Panc1 (cell line): ENCODE measurements at places on chromosomes 3 and 15. TPM values are rescaled to one million over a fixed set of nuclear protein-coding genes. Genes with fewer than 3 reads are reported as not detected.

DNA sequence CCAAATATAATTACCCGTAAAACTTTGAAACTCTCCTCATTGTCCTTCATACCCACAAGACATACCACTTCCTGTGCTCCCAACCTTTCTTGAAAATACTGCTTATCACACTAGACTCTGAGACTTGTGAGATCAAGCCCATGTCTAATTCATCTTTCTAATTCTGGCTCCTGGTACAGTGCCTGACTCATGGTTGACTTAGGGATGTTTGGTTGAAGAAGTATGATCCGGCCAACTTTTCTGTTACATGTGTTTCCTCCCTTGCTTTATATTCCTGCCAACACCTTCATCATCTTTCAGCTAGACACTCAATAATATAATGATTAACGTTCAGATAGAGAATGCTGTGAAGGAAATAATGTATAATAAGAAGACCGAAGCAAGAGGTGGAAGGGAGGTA lies 58.2 kb downstream of the MEX3B start:
- DNase-seq = no peak

- no peak for DNase-seq
Measured at GRCh38 chr3:162601101-162601670, 1104.6 kb downstream of the OTOL1 start.

GRCh38 chr3:141057436-141057835 lies 6.3 kb downstream of the SPSB4 start:
- DNase-seq = no peak

- no peak for DNase-seq
Measured at GRCh38 chr15:43253431-43254403, 13.0 kb downstream of the TGM5 start.

DNA sequence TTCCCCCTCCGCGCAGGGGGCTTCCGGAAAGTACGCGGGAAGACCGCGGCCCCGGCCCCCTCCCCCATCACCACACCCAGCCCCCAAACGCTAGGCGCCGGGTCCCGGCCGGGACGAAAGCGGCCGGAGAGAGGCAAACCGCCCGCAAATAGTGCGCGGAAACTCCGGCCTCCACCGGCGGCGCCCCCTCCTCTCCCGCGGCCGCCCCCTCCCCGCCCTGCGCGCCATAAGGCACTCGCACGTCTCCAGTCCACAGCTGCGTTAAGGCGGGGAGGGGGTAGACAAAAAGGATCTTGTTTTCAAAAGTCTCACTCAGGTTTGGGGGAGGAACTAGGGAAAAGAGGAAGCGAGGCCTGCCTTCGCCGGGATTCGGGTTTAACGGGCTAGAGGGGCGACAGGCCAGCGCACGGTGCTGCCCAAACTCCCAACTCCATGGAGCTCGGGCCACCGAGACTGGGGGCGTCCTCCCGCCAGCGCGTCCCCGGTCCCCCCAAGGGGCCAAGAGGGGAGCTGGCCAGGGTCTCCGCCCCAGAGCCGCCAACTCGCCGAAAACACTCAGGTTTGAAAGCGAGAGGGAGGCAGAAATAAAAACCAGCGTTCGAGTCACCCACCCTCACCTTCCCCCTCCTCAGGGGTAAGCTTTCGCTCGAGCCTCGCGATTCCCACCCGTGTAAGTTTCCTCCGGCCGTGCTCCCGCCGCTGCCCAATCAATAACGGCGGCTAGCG lies 1.8 kb downstream of the ANP32A start:
- no peak for DNase-seq

DNA sequence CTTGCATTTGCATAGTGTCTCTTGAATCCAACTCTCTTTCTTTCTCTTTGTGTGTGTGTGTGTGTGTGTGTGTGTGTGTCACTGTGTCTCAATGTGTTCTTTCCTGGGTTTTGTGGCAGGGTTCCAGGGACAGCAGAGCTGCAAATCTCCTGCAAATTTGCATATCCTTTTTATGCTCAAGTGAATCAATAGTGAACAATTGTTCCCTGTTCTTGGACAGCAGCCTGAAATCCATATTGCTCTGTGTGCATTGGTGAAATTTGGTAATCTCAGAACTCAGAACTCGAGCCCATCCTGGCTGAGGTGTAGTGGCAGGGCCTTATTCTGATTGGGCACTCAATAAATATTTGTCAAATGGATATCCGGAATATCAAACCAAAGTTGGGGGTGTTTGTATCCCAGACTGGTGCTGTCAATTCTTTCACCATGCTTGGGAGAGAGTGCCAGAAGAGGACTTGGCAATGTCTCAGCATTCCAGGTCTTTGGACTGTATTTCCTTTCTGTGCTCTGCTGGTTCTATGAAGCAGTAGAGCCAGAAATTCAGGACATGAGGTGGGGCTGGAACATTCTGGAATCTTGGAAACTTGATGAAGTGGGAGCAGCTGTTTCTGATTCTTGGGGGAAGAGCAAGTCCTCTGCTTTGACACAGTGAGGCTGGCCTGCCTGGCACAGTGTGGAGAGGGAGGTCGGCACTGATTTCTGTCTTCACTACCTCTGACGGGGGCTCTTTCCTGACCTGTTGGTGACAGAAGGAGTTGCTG lies 380.6 kb upstream of the C2CD4B start:
- DNase-seq = no peak

DNA sequence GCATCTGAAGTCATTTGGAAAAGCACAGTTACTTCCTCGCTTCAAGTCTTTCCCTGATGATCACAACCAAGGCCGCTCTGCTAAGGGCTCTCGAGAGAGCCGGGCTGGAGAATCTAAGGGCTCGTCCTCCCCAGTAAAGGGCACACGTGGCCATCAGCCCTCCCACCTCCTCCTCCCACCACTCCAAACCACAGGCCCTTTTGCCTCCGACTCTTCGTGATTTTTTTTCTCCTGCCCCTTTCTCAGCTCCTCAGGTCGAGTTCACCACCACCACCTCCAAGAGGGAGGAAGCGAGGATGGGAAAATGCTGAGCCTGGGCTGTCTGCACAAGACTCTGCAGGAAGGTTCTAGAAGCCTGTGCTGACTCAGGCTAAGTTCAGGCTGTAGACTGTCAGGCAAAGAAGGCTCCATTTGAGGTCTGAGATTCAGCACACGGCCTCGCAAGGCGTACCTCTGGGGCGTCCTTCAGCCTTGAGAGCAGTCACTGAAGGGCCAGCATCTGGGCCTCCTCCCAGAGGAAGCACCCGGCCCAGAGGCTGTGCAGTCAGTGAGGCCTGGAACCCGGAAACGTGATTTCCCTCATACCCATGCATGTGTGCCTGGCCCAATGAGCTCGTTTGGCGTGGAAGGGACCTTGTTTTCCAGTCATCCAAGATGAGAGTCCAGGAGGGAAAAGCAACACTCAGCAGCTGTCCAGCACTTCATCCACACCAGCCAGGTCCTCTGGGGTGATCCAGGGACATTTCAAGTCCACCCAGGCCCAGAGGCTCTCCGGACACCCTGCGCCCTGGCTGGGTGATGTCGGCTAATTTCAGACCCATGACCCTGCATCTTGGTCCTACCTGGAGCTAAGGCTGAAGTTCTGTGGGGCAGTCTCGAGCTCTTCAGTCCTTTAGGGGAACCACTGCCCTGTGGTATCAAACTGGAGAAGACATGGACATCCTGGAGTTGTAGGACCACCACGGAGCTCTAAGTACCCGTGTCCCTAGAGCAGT lies 196.8 kb downstream of the XXYLT1 start:
- no peak for DNase-seq

- no peak for DNase-seq
Measured at GRCh38 chr15:39668457-39668856, 87.6 kb downstream of the THBS1 start.

DNA sequence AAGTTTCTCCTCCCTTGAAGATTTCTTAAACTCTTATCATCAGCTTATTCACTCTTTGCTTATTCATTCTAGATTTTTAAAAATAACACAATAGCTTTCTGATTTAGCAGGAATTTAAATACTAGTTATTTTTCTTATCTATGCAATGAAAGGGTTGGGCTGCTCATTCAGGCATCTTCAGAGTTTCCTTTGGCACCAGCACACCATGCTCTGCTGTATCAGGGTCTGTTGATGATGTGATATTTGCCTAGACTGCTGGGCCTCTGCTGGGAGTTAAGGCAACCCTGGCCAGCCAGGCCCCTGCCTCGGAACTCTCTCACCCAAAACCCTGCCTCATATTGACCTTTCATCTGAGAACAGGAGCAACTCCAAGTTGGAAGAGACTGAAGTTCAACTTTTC lies 35.0 kb downstream of the DRD3 start:
- DNase-seq = no peak

The TICRR gene
- 20.5 TPM for total RNA-seq

The ALG1L2 gene
- total RNA-seq = 0.33 TPM

The CHRNA5 gene
- 52.4 TPM for total RNA-seq

The PLSCR5 gene
- total RNA-seq = not detected

The EAF2 gene
- total RNA-seq = 5.3 TPM

The GLDN gene
- 0.57 TPM for total RNA-seq

The TM6SF1 gene
- 0.69 TPM for total RNA-seq
